ENCODE measurements at places on chromosomes 7 and 10.

DNA sequence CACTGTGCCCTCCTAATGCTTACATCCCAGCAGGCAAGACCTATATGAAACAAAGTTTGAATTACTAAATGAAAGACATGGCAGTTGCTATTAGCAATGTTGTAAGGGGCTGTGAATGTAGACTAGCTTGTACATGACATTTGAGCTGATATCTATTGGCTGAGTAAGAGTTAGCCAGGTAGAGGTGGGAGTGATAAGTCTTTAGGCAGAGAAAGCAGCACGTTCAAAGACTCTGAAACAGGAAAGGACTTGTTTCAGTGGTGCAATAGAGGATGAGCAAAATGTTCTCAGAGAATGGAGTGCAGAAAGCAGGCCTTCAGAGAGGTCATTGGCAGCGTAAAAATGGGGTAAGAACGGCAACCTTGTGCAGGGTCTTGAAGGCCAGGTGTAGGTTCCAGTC lies 687.6 kb downstream of the AUTS2 start:
- DNase-seq, result no peak

DNA sequence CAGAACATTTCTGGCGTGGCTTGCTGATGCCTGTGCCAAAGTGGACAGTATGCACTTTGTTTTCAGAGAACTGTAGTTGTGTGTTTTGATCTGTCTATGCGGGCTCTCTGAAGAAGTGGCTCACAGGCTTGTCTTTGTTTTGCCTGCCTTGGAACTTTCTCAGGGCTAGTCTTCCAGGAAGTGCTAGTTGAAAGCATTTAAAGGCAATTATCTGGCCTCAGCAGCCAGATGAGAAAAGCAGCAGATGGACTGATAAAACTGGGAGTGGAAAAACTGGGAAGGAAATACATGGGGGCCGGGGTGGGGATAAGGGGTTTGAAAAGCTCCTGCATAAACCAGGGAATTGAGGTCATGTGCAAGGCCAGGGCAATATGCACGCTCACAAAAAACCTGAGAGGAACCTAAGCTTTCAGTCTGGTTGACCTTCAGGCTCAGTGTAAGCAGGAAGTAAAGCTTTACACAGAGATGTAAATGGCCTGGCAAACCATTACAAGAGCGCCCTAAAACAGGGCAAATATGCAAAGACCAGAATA lies 94.5 kb downstream of the ZNF33B start:
- DNase-seq, result no peak

DNA sequence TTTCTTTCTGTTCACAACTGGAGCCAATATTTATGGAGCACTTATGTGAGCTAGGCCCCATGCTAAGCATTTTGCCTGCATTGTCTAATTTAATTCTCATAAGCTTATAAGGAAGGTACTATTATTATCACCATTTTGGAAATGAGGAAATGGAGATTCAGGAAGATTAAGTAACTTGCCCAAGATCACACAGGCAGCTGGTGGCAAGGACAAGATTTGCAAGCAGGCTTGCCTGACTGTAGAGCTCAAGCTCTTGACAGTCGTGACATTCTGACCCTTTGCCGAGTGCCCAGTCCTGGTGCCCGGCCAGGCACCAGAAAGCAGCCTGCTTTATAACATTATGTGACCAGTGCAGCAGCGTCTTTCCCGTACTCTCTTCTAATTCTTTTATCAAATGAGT lies 38.2 kb downstream of the WNT2 start:
- no peak for DNase-seq

DNA sequence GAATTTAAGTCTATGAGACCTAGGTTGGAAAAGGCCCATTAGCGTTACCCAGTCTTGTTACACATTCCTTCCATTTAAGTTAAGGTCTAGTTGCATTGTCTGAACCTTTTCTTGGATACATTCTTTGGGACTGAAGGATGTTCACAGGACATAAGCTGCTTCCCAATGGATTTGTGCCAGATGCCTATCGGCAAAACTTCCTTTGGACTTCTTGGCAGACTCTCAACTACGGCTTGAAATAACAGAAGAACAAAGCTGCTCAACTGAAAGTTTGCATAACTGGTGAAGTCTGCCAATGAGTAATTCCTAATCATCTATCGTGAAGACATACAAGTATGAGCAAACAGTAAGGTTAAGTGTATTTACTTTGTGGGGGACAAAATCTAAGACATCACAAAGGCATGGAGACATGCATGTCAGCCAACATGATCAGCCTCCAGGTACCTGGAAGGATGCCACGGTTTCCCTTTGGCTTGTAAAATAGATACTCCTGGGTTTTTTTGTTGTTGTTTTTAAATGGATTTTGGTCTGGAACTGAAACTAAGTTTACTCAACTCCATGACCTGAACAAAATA lies 35.4 kb downstream of the MALSU1 start:
- peak; percentile 95 for DNase-seq

GRCh38 chr7:157415486-157415885 lies 78.7 kb downstream of the DNAJB6 start:
- DNase-seq, result no peak

GRCh38 chr7:106643216-106644000 lies 17.6 kb downstream of the CCDC71L start:
- DNase-seq, result no peak

DNA sequence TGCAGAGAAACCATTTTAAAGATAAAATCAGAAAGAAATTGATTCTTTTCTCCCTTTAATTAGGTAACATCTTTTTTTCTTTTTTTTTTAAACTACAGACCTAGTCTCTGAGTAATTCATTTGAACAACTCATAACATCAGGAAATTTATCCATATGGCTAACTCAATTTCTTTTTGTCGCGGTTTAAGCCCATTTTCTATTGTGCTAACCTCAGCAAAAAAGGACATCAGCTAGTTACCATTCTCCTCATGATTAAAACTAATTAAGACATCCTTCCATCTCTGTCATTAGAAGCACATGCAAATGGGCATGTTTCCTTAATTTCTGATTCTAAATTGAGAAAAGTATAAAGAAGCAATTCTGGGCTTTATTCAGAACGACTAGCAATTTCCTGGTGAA lies 57.8 kb downstream of the ANK3 start:
- DNase-seq, result no peak

- DNase-seq, result no peak
Observed at GRCh38 chr10:14674376-14675050, 100.2 kb downstream of the FAM107B start.

DNA sequence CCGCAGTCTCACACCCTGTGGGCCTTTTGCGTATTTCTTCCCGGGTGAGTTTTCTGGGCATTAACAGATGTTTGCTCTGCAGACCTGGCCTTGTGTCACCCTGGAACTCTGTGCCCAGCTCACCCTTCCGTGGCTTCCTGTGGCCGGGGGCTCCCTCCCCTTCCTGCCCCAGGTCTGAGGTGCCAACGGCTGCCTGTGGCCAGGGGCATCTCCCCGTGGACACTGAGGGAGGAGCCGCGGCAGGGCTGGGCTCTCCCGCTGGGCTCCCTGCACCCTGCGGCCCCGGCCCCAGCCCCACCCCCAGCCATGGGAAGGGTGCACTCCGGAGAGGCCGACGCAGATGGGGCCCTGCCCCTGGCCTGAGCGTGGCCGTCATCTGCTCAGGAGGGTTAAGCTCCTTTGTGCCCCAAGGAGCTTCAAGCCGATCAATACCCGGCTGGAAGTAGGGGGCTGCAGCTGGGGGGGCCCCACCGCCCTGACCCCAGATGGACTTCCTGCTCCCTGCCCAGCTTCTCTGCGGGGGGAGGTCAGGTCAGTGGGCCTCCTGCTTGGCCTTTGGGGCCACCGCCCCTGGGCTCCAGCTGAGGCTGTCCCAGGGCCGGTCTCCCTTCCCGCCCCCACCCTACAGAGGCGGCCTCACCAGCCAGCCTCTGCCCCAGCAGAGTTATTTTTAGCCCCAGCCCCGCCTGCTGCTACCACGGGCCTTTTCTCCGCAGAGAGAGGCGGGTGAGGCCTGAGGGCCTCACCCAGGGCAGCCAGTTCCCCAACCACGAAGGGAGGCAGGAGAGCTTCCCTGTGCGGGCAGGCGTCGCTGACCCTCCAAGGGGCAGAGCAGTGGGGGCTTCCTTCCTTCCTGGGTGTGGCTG lies 24.2 kb downstream of the PWWP2B start:
- peak; percentile 82 for DNase-seq

DNA sequence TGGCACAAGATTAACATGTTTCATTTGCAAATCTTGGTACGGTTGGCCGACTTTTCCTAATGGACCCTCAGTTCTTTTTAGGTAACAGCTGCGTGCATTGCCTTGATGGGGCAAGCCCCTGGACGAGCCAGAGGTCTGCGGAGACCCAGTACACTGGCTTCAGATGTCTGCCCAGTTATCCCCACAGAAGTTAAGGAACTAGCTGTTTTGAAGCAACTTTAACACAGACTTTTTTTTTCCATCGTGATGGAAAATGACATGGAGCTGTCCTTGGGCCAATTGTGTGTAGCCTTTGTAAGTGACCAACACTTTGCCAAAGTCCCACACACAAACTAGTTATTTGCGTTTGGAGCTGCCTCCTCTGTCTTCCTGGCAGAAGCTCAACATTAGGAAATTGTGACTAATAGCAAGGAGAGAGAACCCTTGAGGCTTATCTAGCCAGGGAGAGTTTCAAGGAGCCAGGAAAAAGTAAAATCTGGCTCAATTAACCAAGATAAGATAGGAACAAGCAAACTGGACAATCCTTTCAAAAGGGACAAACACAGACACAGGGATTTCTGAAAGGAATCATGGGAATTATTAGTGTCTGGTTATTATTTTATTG lies 99.6 kb upstream of the BMPER start:
- peak; percentile 83 for DNase-seq

DNA sequence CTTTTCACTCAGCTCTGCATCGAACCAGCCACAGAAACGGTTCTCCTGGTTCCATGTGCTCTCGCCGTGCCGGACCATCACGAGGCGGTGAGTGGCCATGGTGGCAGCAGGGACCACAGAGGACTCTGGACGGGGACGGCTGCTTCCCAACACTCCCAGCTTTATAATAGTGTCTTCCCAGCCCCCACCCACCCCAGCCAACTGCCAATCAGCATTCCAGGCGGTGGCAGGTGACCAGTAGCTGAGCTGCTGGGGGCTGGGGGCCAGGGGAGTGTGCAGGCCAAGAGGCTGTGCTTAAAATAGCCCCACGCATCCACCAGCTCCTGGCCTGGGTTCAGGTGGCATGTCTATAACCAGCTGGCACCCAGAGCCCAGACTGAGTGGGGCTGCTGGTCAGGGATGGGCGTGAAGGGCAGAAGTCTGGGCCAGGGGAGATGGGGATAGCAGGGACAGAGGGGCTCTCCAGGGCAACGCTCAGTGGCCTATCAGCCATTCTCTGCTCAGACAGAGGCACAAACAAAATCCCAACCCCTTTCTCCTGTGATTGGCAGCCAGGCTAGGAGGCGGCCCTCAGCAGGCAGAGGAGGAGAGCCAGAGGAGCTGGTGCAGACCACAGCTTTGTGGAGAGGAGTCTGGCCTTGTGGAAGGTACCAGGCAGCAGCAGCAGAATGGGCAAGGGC lies at the start of gene PGAM2:
Gene PGAM2, minus strand, starts transcription at position 137 of the 680 bp plus-strand sequence. Its CDS starts 38 bp downstream, at position 99.
- DNase-seq, result peak; percentile 30

DNA sequence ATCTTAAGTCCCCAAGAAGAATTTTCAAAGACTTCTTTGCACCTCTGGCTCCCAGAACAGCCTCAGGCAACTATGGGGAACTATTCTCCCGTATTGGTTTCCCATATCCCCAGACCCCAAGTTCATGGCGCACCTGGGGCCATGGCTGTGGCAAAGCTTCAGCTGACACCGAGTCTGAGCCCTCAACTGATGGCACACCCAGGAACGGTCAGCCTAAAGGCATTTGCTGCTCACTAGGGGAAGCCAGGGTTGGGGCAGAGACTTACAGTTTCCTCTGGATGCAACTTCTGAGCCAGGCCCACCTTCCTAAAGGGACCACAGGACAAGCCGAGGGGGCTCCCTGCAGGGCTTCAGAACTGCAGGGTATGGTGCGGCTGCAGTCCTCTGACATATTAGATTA lies 13.7 kb upstream of the CPA1 start:
- DNase-seq, result peak; percentile 64

DNA sequence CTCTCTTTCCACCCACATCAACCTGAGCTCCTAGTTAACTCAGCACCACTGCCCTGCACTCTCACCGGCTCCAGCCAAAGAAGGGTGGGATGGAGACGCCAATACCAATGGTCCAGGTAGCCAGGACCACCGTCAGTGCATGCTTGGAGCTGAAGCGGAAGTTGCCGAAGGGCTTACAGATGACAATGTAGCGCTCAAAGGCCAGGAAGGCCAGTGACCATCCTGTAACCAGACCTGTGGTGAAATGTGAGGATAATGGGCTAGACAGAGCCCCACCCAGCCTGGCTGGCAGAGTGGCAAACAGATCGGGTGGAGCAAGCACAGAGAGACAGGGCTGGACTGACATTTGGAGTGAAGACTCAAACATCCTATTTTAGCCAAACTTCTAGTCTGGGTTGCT lies 673 bp downstream of the OPN1SW start:
- no peak for DNase-seq

DNA sequence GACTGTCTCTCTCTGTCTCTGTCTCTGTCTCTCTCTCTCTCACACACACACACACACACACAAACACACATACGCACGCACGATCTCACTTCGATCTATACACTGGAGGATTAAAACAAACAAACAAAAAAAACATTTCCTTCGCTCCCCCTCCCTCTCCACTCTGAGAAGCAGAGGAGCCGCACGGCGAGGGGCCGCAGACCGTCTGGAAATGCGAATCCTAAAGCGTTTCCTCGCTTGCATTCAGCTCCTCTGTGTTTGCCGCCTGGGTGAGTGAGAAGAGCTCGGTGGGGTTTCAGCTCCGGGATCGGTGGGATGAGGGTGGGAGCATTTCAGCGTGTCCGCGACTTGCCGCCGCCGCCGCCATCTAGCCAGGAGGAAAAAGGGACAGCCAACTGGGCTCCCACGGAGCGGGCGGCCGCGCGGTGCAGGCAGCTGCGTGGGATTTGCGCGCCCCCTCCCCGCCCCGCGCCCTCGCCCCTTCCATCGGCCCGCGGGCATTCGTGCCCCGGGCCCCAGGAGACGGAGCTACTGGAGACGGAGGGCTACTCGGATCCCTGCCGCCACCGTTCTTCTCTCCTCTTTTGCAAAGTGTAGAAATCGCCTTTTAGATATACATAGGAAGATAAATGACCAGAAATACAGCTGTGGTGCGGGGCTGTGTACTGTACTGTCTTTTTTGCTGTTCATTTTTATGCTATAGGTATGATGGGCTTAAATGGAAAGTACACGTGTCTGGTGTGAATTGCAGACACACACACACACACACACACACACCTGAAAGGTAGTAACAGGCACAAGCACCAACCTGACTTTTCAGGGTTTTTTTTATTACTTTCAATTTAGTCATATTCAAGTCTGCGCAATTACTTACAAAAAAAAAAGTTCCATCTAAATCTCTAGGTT lies 581 bp downstream of the PTPRZ1 start:
- DNase-seq, result peak; percentile 33

- DNase-seq, result no peak
Observed at GRCh38 chr7:98303906-98304305, 22.4 kb downstream of the BRI3 start.

GRCh38 chr7:157850481-157851444 lies 514.0 kb downstream of the DNAJB6 start:
- DNase-seq, result no peak
